ENCODE measurements at places on chromosomes 5 and 9.

DNA sequence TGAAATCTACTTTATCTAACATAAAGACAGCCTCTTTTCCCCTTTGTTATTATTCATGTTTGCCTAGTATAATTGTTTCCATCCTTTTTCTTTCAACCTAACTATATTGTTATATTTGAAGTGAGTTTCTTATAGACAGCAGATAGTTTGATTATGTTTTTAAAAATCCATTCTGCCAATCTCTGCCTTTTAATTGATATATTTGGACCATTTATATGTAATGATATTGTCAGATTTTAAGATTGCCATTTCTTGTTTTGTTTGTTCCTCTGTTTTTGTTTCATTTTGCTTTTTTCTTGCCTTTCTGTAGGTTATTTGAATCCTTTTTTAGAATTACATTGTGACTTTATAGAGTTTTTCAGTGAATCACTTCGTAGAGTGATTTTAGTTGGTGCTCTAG is 74.8 kb upstream of the TMEM171 start:
- DNase-seq = no peak

GRCh38 chr5:143552680-143553079 is 149.2 kb upstream of the NR3C1 start:
- no peak for DNase-seq

- no peak for DNase-seq
Observed at GRCh38 chr9:75845806-75846205, 44.7 kb upstream of the PCSK5 start.

DNA sequence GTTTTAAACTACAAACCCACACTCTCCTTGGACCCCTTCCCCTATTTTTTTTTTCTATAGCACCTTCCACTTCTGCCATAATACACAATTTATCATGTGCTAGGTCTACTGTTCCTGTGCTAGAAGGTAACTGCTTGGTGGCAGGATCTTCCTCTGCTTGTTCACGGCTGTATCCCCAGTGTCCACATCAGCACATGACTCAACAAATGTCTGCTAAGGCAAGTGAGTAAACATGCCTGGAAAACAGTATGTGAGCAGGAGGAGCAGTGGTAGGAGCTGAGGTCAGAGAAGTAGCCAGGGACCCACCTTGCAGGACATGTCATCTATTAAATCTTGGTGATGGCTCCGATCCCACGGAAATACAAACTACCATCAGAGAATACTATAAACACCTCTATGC is 79.4 kb downstream of the AUH start:
- DNase-seq = no peak
